Tibial nerve (tissue), 4 donors: ENCODE measurements at places on chromosomes 6 and 20. TPM values are rescaled to one million over a fixed set of nuclear protein-coding genes. Genes with fewer than 3 reads are reported as not detected.

WFDC11 gene
- total RNA-seq, result not detected

ZNF337 gene
- 21.0 TPM for total RNA-seq

DNA sequence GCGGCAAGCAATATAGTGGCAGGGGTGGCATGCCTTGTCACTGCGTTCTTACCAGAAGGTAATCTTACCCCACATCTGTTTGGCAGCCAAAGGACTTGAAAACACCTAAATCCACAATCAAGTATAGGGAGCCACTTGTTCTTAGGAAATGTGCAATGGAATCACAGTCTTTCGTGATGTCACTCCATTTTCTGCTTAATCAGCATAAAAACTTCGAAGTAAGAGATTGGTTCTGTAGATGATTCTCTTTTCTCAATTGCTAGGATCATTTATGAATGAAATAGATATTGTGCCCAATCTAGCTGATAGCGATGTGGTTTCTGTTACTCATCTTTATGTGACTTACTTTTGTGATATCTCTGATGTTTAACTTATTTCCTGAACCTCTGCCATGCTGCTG is 89.0 kb downstream of the SLC22A3 start:
- no peak for DNase-seq

GRCh38 chr6:56642366-56643261 is at the start of gene DST:
DST (minus strand) TSS chr6:56642889.
- DNase-seq, result peak; percentile 48

DNA sequence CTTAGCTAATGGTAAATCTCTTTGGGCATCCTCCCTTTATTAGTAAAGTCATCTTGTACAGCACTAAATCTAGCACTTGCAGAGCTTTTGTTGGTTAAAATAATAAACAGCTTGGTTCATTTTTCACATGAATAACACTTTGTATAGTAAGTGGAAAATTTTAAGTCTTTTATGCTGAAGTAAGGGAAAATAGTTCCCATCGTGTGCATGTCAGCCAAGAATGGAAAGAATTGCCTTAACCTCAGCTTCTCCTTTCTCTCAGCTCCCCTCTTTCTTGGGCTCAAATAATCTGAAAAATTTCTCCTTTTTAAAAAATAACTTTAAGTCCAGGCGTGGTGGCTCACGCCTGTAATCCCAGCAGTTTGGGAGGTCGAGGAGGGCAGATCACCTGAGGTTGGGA is 16.6 kb downstream of the SNRPC start:
- DNase-seq, result no peak
